ENCODE measurements at places on chromosomes 1 and 21. TPM values are rescaled to one million over a fixed set of nuclear protein-coding genes. Genes with fewer than 3 reads are reported as not detected.
A peak's percentile ranks its signal among the peaks of the same experiment; 100 is the strongest.

- peak; percentile 85 for DNase-seq
These were observed 23.4 kb upstream of the TSPAN2 start for GRCh38 chr1:115112496-115113375.

GRCh38 chr21:36510911-36511310 lies 31.0 kb upstream of the CLDN14 start:
- DNase-seq, result no peak

GRCh38 chr21:42614396-42614795 lies 39.0 kb upstream of the PDE9A start:
- peak; percentile 88 for DNase-seq

GRCh38 chr1:94679332-94680038 lies 137.9 kb upstream of the F3 start:
- DNase-seq, result no peak

DNA sequence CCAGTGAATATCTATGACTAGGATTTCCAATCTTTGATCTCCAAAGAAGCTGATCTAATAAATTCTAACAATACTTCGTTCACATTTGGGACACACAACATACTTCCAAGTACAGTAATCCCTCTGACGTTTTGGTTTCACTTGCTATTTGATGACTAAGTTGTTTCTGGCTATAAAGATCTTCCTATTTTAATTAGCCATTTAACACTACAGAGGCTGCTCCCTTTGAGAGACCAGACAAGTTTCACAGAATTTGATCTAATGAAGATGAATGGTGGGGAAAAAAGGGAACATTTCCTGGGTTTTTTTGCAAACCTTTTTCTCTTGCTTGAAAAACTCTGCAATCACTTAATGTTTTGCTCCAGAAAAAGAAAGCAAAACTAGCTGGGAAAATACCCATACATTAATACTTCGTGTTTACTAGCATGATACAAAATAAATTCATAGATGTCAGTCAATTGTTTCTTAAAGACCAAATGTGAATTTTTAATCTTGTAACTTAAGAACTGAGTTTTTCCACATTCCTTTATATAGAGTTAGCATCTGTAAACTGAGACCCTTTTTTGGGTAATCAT lies 28.0 kb upstream of the GLIS1 start:
- DNase-seq, result no peak

DNA sequence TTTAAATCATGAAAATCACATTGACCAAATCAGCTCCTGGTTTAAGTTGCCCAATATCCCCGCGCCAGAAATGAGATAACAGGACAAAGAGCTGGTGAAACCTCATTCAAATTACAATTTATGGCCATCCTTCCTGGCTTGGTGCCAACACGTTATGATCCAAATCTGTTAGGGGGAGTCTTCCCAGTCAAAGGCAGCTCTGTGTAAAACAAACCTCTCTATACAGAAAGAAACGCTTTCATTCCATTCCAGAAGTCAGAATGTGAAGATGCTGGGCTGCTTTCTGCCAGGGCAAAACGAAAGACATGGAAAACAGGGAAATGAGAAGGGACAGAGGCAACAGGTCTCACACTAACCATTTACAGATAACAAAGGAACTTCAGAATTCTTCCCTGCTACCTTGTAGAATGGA lies 53.5 kb upstream of the TIAM1 start:
- DNase-seq, result no peak

- no peak for DNase-seq
These were observed 40.5 kb downstream of the STPG1 start for GRCh38 chr1:24373044-24373443.

GRCh38 chr1:32892368-32893197 lies 6.3 kb downstream of the HPCA start:
- DNase-seq, result peak; percentile 80

GRCh38 chr1:116182019-116182714 lies 71.0 kb downstream of the MAB21L3 start:
- DNase-seq, result no peak

DNA sequence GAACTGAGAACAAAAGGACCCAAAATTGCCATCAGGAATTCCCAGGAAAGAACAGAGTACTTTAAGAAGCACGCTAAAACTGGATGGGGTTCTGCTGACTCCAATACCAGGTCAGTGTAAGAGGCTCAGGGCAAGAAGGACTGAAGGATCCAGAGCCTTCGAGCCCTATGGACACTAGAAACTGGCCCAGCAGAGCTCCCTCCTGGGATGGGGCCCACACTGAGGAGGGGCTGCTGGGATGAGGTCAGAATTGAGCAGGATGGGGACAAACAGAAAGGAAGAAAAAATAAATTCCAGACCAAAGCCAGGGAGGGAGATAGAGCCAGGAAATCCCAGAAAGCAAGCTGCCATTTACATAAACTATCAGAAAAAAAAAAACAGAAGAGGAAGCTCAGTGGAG lies 222.4 kb upstream of the COA6 start:
- DNase-seq, result no peak

DNA sequence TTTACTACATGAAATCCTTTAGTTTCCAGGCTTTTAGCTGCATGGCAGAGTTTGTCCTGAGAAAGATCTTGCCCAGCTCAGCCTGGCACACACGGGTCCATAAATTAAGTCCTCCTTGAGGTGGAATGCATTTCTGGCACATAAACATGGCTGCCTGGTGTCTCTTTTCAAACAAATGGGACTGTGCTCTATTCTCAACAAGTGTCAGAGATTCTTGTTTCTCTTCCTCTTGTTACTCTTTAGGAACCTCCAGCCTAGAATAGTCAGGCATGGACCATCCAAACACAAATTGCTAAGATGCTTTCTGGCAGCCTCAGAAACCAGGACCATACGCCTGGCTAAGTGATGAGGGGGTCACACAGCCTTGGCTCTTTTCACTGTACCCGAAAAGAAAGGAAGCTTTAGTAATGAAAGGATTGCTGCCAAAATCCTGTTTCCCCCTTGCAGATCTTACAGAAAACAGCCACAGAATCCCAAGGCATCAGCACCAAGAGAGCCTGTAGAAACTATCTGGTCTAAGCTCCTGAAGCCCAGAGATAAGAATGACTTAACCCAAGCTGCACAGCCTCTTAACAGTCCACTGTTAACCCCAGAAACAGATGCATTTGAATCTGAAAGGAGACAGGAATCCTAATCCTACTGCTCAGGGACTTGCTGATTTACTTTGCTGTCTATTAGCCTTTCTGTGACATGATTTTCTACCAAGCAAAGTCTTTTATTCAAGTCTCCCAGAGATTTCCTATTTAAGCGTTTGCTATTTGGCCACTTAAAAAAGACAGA lies 31.9 kb upstream of the NRDC start:
- no peak for DNase-seq

- no peak for DNase-seq
These were observed 66.9 kb downstream of the DISC1 start for GRCh38 chr1:231693361-231694074.

- DNase-seq, result no peak
These were observed 57.4 kb upstream of the TMPRSS15 start for GRCh38 chr21:18460979-18461378.

- no peak for DNase-seq
These were observed 80.5 kb downstream of the PRKAB2 start for GRCh38 chr1:147091801-147092200.

DNA sequence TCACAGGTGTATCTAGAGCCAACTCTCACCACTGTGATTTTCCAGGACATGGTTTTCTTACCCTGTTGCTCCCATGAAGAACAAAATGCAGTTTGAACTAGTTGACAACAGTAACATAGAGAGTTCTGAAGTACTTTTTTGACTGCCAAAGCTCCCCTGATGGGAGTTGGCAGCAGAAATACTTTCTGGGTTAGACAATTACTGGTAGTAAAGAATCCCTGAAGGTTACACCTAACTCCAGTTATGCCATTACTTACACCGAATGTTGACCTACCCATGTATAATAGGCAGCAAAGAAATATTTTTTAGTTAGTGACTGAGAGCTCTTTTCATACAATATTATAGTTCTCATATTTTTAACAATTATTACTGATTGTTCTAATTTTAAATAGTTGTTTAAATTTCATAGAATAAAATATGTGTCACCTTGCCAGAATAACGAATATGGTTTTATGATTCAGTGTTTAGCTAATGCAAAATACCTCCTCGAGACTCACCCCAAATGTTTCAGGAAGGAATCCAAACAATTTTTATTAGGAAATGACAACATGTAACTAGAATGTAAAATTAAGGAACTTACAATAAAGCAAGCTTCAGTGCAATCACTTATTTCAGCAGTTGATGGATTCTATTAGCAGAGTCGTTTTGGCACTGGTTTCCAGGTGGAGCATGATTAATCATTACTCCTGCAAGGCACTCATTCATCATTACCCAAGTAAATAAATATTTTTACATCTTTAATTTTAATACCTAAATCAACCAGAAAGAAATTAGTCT lies 237.6 kb downstream of the MRPL39 start:
- no peak for DNase-seq

- DNase-seq, result no peak
These were observed 374.6 kb upstream of the RUNX1 start for GRCh38 chr21:35423709-35424108.

DNA sequence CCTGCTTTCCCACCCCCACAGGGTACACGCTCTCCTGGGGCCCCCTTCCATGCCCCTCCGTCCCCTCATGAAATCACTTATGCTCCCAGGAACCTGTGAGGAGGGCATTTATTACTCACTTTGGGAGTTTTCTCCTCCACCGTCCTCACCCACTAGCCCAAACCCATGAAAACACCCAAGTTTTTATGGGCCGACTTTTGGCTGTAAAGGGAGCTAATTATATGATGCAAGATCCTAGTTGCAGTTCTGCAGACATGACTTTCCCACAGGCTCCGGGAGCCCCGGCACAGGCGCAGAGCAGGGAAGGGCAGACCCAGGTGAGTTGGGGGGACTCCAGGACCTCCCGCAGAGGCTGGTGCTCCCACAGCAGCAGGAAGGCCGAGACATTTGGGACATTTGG lies 29.7 kb downstream of the EPHA2 start:
- DNase-seq, result no peak

- no peak for DNase-seq
These were observed 852.9 kb upstream of the ADGRL4 start for GRCh38 chr1:79859212-79859948.

GRCh38 chr21:14602382-14602958 lies 56.4 kb upstream of the SAMSN1 start:
- DNase-seq, result no peak

GRCh38 chr1:40646315-40646714 lies 19.2 kb downstream of the RIMS3 start:
- DNase-seq, result no peak

DNA sequence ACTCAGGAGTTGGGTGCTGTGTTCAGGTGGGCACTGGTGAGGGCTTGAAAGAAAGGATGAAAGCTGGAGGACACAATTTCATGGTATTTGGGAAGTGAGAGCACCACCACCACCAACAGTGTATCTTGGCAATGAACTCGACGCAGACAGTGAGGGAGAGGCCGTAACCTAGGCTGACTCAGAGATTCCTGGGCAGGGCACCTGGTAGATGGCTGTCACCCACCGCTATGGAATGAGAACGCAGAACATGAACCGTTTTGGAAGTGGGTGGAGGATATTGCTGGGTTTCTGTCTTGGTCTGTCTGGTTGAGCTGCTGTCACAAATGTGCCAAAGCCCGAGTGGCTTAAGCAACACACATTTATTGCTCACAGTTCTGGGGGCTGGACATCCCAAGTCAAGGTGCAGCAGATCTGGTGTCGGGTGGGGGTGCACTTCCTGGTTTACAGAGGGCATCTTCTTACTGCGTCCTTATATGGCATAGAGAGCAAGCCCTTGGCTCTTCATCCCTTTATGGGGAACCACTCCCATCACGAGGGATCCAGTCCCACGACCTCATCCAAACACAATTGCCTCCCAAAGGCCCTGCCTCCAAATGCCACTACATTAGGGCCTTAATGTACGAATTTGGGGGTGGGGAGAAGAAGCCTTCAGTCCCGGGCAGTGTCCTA lies 246.3 kb downstream of the SIPA1L2 start:
- DNase-seq, result no peak

- DNase-seq, result peak; percentile 81
These were observed 594 bp downstream of the LUZP1 start for GRCh38 chr1:23168079-23168444.

- DNase-seq, result no peak
These were observed 7.5 kb downstream of the XKR8 start for GRCh38 chr1:27967106-27967883.

- DNase-seq, result no peak
These were observed 5.2 kb downstream of the TAL1 start for GRCh38 chr1:47226839-47227215.

- no peak for DNase-seq
These were observed 382.2 kb upstream of the ESRRG start for GRCh38 chr1:217105437-217105836.

GRCh38 chr1:109263234-109263596 lies 13.9 kb downstream of the CELSR2 start:
- DNase-seq, result no peak

- no peak for DNase-seq
These were observed 16.0 kb downstream of the MORN1 start for GRCh38 chr1:2375246-2375922.

- DNase-seq, result no peak
These were observed 79.8 kb downstream of the AJAP1 start for GRCh38 chr1:4734219-4734618.

GRCh38 chr1:165632152-165632469 lies 1.1 kb downstream of the MGST3 start:
- no peak for DNase-seq

- no peak for DNase-seq
These were observed 41.2 kb upstream of the CACNA1E start for GRCh38 chr1:181442181-181442525.

- peak; percentile 41 for DNase-seq
These were observed 276.9 kb downstream of the MATN1 start for GRCh38 chr1:30446508-30446907.

DNA sequence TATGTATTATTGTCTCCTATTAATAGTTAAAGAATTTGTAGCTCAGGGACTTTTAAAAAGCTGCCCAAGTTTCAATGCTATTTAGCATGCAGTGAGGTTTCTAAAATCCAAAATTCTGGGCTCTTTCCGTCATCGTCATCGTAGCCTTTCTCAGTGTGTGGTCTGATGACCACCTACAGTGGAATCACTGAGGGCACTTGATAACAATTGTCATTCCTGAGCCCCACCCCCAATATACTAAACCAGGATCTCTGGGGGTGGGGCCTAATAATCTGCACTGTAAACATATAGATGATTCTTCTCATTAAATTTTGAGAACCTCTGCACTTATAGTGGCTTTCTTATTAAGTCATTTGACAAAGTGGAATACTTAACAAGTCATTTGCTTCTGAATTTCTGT lies 674.8 kb downstream of the PLPP3 start:
- no peak for DNase-seq

Gene F13B
- total RNA-seq, result not detected

Gene SLX9
- total RNA-seq, result 80.8 TPM

Gene ATAD3C
- total RNA-seq, result 0.75 TPM

Gene CELA3B
- not detected for total RNA-seq

Gene VTCN1
- total RNA-seq, result not detected

Gene WDR64
- total RNA-seq, result not detected

Gene TEX38
- total RNA-seq, result not detected

Gene TMEM200B
- 0.72 TPM for total RNA-seq

Gene AADACL3
- not detected for total RNA-seq

Gene PLD5
- total RNA-seq, result not detected

Gene AGT
- total RNA-seq, result not detected

Gene RSPO1
- not detected for total RNA-seq
